ENCODE measurements at places on chromosomes 11 and 22.

- DNase-seq: no peak
Measured at GRCh38 chr11:44708009-44708408, 18.8 kb upstream of the TSPAN18 start.

- DNase-seq: no peak
Measured at GRCh38 chr11:9672288-9672916, 8.5 kb downstream of the SWAP70 start.

DNA sequence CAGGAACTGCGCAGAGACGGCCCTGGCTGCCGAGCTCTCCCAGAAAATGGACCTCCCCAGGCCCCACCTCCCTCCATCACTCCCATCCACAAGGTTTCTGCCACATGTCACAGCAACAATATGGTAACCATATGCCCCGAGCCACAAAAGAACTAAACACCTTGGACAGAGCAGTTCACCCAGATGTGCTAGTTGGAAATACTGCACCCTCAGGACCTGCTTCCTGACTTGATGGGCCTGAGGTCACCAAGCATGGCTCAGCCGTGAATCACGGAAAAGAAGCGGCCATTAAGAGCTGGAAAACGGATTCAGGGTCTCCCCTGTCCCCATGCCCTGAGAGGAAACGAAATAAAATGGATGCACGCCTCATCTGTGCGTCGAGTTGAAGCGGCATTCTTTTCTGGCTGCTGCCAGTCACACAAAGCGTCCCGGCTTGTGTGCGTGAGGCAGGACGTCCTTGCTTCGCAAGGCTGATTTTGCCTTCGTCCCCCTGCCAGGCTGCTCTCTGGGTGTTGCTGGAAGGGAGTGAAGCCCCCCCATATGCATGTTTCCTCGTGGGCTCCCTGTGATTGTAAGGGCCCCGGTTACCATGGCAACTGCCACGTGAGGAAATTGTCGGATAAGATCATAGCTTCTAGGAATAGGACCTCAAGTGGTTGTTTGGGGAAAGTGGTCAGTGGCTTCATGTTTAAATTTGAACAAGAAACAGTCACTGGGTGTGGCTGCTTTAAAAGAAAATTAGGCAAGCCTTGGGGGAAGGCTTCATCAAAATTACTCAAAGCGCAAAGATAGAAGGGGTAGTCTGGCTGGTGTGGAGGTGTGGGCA lies 51.7 kb downstream of the FLI1 start:
- DNase-seq: no peak

GRCh38 chr11:130418210-130418609 lies 10.2 kb downstream of the ADAMTS8 start:
- no peak for DNase-seq

GRCh38 chr11:79201677-79202347 lies 239.0 kb downstream of the TENM4 start:
- no peak for DNase-seq

DNA sequence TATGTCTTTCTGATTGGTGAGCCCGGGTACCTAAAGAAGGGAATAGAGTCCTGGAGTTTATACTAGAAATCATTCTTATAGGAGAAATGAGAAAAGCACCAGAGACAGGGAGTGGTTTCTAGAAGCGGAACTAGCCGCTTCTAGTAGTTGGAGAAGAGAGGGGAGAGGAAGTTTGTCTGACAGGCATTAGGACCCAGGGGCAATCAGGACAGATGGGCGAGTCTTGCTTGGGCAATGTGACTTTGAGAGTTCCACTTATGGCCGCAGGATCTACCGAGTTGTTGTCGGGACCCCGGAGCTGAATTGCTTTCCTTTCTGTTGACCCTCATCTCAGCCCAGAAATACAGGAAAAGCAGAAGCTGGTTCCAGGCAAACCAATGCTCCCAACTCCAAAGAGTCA lies 596.8 kb upstream of the CNTN5 start:
- DNase-seq: no peak

- DNase-seq: no peak
Measured at GRCh38 chr22:36328635-36329253, 59.0 kb downstream of the MYH9 start.

GRCh38 chr11:100010393-100010792 lies 676.7 kb upstream of the ARHGAP42 start:
- DNase-seq: no peak

- no peak for DNase-seq
Measured at GRCh38 chr11:44531116-44531504, 34.4 kb upstream of the CD82 start.

DNA sequence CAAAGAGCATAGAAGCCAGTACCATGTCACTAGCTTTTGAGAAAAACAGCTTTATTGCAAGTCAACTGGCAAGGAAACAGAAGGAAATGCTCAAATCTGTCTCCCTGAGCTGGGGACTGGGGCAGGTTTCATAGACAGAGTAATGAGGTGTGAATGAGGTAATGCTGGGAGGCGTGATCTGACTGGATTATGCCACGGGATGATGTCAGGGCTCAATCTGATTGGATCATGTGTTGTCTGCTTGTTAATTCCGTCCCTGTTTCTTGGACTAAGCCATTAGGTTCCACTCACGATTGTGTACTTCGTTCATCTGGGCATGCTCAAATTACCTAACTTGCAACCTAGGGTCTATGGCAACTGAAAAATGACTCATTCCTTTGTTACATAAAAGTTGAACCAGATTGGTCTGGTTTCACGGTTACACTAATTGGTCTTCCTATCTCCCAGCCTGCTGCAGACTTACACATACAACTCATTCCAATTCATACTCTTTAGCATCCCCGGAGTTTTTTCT lies 20.2 kb upstream of the OR10A5 start:
- DNase-seq: no peak

DNA sequence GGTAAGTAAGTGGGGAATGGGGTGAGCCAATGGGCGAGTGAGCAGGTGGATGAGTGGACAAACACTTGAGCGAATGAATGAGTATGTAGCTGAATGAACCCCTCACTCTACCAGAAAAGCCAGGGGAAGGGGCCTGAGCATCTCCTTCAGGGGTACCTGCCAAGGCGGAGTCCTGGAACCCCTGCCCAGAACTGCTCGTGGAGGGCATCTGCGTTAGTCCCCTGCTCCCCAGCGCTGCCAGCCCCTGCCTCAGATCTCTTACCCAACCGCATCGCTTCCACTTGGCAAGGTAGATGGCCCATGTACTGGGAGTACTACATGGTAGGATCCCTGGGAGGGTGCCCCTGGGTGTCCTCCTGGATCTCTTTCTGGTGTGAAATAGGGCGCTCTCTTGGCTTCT lies 7.4 kb upstream of the ANO1 start:
- DNase-seq: no peak

DNA sequence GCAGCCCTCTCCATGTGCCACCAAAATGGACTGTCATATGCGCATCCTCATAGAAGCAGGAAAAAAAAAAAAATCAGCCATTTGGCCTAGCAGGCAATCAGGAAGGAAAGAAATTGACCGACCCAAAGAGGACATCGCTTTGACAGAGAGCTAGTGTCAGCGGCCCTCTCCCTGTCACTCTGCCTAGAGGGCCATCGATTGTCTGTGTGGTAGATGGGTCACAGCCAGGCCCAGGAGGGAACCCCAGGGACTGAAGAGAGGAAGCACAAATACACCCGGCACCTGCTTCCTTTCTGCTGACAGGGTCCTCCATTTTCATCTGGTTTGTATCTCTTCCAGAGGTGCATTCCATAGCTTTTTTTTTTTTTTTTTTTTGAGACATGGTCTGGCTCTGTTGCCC lies 21.8 kb downstream of the VPS37C start:
- no peak for DNase-seq

- DNase-seq: peak; percentile 73
Measured at GRCh38 chr11:77187776-77188632, 60.0 kb downstream of the MYO7A start.

- DNase-seq: no peak
Measured at GRCh38 chr11:125124618-125124992, 13.2 kb upstream of the TMEM218 start.

DNA sequence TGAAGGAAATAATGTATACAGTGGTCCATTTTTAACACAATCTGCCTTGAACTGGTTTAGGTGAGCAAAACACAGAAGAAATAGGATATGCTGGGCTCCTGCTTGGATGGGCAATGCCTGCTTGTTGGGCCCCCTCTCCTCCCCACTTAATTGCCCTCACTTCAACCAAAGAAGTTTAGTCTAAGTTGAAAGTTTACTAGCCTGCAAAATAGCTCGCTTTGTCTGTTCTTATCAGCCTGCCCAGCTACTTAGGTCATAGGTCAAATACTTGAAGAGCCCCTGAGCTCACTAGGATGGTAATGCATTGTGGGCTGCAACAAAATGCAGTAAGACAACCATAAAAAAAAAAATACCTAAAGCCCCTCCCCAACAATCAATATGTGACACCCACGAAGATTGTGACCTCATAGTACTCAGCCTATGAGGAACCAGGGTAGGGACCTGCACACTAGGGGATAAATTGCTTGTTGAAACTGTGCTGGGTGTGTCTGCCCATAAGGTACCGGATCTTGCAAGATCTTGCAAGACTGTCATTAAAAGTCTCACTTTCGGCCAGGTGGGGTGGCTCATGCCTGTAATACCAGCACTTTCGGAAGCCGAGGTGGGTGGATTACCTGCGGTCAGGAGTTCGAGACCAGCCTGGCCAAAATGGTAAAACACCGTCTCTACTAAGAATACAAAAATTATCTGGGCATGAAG lies 10.9 kb downstream of the DRICH1 start:
- DNase-seq: no peak

- no peak for DNase-seq
Measured at GRCh38 chr11:117946156-117946841, 17.1 kb upstream of the TMPRSS13 start.

- no peak for DNase-seq
Measured at GRCh38 chr11:57223601-57224000, 13.4 kb downstream of the APLNR start.

DNA sequence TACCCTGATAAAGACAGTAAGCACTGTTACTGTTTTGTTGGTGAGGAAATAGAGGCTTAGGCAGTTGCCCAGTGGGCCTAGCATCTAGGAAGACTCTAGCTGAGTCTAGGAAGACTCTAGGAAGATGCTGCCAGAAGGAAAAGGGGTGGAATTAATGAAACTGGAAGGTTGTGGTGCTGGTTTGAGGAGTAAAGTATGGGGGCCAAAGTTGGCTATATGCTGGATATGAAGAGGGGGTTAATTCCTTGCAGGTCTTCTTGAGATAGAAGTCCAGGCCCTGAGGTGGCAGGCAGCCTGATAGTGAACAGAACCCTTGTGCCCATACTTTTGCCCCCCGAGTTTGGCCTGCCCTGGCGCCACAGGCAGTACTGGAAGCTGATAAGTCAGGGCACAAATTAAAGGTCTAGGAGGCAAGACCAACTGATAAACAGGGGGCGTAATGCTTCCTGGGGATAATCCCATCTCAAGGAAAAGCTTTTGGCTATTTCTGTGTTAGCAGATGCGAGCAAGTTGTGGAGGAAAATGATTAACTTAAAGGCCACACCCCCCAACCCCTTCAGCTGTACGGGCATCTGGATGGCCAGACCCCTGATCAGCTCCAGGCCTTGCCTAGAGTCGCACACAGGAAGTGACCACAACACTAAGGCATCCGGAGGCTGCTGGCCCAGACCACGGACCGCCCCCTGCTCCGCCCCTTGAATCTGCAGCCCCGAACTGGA lies 3.1 kb downstream of the ILK start:
- DNase-seq: no peak

- DNase-seq: no peak
Measured at GRCh38 chr11:35419184-35419829, at the start of gene SLC1A2. Gene SLC1A2 (minus strand): TSS chr11:35419558. CDS start chr11:35418966, 592 bp downstream.

GRCh38 chr11:17313349-17314231 lies 37.1 kb downstream of the NUCB2 start:
- DNase-seq: no peak

DNA sequence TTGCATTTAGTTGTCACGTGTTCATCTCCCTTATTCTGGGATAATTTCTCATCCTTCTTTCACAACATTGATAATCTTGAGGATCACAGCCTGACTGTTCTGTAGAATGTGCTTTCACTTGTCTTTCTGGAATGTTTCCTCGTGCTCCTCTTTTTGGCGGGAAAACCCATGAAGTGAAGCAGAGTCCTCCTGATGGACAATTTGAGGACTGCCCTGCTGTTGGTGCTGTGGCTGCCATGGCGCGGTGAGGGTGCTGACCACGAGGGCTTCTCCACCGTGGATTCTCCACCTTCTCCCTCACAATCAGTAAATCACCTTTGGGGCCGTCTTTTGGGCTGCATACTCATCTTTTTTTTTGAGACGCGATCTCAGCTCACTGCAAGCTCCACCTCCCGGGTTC lies 946.9 kb downstream of the BRD1 start:
- DNase-seq: no peak

DNA sequence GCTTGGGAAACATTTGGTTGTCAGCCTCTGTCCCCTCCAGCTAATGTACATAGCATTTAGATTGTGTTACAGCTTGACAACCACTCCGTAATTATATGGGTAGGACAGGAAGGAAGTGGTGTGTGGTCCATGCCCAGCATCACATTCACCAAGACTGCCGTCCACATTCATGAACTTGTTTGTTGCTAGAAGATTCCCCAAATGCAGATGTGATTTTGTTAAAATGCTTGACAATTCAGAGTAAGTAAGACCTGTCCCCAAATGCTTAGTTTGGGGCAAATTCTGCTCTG lies 1482.7 kb downstream of the TBC1D22A start:
- no peak for DNase-seq

DNA sequence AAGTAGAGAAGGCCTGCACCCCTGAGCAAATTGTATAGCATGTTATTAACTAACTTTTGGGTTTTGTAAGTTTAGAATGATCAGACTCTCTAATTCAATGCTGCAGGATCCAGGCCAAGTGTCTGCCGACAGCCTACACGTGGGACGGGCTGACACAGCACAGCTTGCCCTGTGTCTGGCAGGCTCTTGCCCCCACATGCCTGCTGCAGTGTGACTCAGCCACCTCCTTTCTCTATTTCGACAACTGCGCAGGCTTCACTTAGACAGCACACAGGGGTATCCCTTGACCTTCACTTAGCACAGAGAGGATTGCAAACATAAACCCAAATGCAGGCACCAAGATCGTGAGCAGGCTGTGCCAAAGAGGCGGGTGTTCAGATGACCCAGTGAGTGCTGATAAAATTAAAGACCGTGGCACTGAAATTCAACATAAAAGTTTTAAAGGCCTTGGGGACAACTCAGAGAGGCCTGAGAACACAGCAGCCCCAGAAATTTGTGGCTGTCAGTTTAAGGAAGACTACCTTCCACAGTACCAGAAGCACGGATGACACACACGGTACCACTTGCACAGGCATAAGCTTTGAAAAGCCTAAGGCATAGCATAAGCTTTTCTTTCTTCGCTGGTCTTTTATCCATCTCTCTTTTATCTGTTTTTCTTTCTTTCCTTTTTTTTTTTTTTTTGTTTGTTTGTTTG lies 37.8 kb downstream of the SCN3B start:
- DNase-seq: no peak

- no peak for DNase-seq
Measured at GRCh38 chr11:17471501-17471900, 5.1 kb downstream of the ABCC8 start.

DNA sequence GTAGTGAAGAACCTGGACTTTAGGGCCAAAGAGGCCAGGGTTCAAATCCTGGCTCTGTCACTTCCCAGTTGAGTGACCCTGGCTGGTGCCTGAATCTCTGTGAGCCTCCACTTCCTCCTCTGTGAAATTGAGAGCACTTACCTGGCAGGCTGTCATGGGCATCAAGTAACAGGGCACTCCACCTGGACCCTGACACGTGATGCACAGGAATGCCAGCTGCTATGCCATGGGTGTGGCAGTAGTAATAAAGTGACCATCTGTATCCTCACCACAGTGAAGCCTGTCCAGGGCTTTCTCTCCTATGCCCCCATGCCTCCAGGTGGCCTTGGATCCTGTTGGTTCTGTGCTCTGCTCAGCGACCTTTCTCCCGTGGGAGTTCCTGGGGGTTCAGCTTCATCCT lies 29.8 kb upstream of the PPP6R3 start:
- DNase-seq: no peak

GRCh38 chr22:31639436-31640039 lies 22.5 kb downstream of the PISD start:
- DNase-seq: no peak

- DNase-seq: no peak
Measured at GRCh38 chr11:104151404-104152204, 12.3 kb downstream of the PDGFD start.
